Activated T-helper 1 cell treated with anti-CD3 and anti-CD28 coated beads, Interleukin-12 subunit alpha, Interleukin-12 subunit beta, Interleukin-2, Interleukin-4 antibody, amounts not matched to agents 30 ng/mL and 10 ng/mL and 1 ng/mL, durations not matched to agents 14 hours and 24 hours and 36 hours (primary cell): ENCODE measurements at places on chromosomes 1 and 21.

DNA sequence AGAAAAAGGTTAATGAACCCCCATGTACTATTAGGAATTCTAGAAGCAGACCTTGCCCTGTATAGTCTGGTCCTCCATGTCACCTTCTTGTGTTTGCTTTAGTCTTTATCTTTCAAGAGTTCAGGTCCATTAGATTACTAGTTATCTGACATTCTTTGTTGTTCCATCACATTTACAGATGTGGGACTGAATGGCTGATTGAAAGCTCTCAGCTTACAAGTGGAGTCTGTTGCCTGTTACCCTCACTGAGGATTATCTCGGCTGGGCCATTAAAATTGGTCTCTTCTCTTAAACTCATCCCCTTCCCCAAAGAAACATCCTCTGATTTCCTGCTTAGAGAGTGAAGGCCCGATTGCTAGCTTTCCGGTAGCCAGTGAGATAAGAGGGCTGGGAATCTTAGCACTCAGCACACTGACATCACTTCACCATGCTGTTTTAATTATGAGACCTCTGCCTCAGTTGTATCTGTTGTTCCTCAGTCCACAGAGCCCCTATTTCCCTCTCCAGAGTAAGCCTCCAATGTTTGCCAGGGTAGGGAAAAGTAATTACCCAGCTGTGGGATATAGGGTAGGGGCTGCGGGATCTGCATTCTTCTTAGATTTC lies 76.8 kb downstream of the LPGAT1 start:
- H3K4me3 ChIP-seq: no peak overlapping the region
- no peak overlapping the region for H3K27ac ChIP-seq
- no peaks in the 10 kb centered on the region for H3K4me1 ChIP-seq

- no peaks in the 10 kb centered on the region for H3K36me3 ChIP-seq
- no peaks in the 10 kb centered on the region for H3K4me1 ChIP-seq
- no peaks in the 10 kb centered on the region for H3K27me3 ChIP-seq
- no peak overlapping the region for H3K4me3 ChIP-seq
Measured at GRCh38 chr1:191099696-191100095, 622.0 kb upstream of the BRINP3 start.

GRCh38 chr1:227429447-227430359 lies 111.4 kb upstream of the CDC42BPA start:
- no peak for DNase-seq
- H3K27me3 ChIP-seq: peaks cover 6% of the 10 kb centered on the region
- H3K36me3 ChIP-seq: no peaks in the 10 kb centered on the region
- H3K4me1 ChIP-seq: no peaks in the 10 kb centered on the region
- H3K4me3 ChIP-seq: no peak overlapping the region

DNA sequence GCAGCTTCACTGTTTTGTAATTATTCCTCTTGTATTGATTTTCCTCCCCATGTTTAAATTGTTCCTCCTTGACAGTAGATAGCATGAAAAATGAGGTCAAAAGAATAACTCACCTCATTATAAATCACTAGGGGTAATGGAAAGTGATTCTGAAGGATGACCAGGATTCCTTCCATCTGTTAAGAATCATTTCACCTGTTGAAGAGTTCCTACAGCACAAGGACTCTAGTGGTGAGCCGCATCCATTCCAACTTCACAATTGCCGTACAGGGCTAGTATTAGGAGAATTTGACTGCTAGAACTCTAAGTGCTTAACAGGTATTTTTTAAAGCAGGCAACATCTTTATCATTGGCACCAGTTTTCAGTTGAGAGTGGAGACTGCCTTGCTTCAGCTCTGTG lies 13.7 kb downstream of the PPP1R12B start:
- H3K4me3 ChIP-seq: no peak overlapping the region
- no peaks in the 10 kb centered on the region for H3K27me3 ChIP-seq
- H3K36me3 ChIP-seq: no peaks in the 10 kb centered on the region
- H3K27ac ChIP-seq: no peak overlapping the region
- DNase-seq: no peak

GRCh38 chr21:42122808-42123207 lies 51.7 kb downstream of the UMODL1 start:
- H3K4me1 ChIP-seq: peaks cover 7% of the 10 kb centered on the region
- H3K36me3 ChIP-seq: no peaks in the 10 kb centered on the region
- peaks cover 30% of the 10 kb centered on the region for H3K27me3 ChIP-seq
- DNase-seq: no peak
- no peak overlapping the region for H3K4me3 ChIP-seq

DNA sequence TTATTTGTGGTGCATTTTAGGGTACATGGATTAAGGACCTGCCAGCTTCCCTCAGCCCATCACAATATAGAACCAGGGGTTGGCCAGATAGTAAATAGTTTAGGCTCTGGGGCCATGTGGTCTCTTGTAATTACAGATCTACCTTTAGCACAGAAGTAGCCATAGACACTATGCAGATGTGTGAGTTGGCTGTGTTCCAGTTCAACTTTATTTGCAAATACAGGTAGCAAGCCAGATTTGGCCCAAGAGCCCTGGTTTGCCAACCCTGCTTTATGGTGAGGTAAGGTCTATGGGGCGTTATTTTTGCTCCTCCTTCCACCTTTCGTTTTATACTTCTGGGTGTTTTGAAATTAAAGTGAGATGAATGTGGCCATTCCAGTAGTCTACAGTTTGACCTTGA lies 48.7 kb downstream of the MRPS6 start:
- no peak overlapping the region for H3K27ac ChIP-seq
- peaks cover 58% of the 10 kb centered on the region for H3K36me3 ChIP-seq
- no peak overlapping the region for H3K4me3 ChIP-seq
- no peak for DNase-seq

GRCh38 chr1:86239894-86240293 lies 83.3 kb upstream of the COL24A1 start:
- no peaks in the 10 kb centered on the region for H3K36me3 ChIP-seq
- no peaks in the 10 kb centered on the region for H3K4me1 ChIP-seq
- H3K4me3 ChIP-seq: no peak overlapping the region
- H3K27me3 ChIP-seq: no peaks in the 10 kb centered on the region
- DNase-seq: no peak

DNA sequence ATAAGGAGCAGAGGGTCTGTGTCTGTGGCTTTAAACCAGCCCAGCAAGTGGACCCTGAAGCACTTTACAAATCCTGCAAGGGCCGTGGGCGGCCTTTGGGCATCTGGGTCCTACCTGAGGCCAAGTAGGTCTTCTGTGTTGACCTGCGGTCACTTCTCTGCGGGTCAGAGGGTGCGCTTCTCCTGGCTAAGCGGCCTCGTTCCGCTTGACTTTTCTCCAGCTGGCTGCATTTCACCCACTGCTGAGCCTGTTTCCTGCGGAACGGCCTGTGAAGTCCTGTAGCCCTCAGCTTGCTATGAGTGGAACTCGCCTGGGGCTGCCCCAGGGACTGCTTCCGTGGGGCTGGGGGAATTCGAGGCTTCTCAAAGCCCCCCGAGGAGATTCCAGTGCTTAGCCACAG lies 43.3 kb downstream of the SLC37A1 start:
- H3K27me3 ChIP-seq: no peaks in the 10 kb centered on the region
- no peak overlapping the region for H3K27ac ChIP-seq
- no peak overlapping the region for H3K4me3 ChIP-seq
- H3K36me3 ChIP-seq: peaks cover 8% of the 10 kb centered on the region
- no peak for DNase-seq
- H3K4me1 ChIP-seq: no peaks in the 10 kb centered on the region

DNA sequence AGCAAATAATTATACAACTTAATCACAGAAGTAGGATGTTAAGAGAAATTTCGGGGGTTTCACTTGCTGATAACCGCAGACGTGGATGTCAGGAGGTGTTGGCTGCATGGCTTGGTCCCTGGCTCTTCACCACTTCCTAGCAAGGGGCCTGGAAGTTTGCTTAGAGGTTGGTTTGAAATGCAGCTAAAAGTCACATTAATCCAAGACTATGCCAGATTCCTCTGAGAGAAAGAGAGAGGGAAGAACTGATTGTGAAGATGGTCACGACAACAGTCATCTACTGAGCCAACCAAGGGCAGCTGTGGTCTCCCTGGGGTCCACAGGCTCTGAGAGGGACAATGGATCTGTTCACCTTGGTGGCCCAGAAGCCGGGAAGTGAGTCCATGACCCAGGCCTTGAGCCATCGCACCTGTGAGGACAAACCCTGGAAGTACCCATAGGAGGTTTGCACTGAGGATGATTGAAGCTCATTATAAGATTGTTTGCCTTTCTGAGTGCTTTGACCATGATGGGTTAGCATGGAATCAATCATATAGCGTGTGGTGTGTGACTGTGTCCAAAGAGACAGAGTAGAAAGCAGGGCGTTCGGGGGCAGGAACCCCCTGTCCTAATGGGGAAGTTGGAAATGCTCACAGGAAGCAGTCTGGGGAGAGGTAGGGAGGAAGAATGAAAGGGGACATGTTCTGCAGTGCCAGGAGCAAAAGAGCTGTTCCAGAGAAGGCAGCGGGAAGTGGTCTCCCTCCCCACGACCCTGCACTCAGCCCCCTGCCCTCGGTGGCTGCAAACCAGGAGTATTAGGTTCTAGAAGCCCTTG lies 47.1 kb downstream of the UMODL1 start:
- peaks cover 36% of the 10 kb centered on the region for H3K27me3 ChIP-seq
- H3K27ac ChIP-seq: no peak overlapping the region
- H3K4me3 ChIP-seq: no peak overlapping the region
- H3K36me3 ChIP-seq: no peaks in the 10 kb centered on the region
